Hematopoietic multipotent progenitor cell treated with erythropoietin and hydrocortisone succinate and interleukin-3 and kit ligand, for 8 days (in vitro differentiated cells): ENCODE measurements at places on chromosomes 5 and 9.

- no peak for DNase-seq
Measured at GRCh38 chr5:53037141-53037859, 48.1 kb downstream of the ITGA2 start.

DNA sequence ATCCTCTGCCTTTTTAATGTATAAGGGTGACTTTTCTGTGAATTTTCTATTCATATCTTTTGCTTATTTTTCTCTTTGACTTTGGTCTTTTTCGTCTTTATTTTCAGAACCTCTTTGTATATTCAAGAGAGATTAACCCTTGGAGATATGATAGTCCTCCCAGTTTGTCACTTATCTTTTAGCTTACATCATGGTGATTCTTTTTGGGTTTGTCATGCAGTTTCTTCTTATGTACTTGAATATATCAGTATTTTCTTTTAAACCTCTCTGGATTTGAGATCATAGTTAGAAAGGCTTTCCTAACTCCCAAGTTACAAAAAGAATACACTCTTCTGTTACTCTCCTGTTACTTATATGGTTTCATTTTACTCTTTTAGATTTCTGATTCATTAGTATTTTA, 27.5 kb upstream of the GPR21 start:
- no peak for DNase-seq

GRCh38 chr5:143413958-143414669, 10.6 kb upstream of the NR3C1 start:
- no peak for DNase-seq

- DNase-seq = no peak
Measured at GRCh38 chr9:18457510-18457909, 16.4 kb upstream of the ADAMTSL1 start.

DNA sequence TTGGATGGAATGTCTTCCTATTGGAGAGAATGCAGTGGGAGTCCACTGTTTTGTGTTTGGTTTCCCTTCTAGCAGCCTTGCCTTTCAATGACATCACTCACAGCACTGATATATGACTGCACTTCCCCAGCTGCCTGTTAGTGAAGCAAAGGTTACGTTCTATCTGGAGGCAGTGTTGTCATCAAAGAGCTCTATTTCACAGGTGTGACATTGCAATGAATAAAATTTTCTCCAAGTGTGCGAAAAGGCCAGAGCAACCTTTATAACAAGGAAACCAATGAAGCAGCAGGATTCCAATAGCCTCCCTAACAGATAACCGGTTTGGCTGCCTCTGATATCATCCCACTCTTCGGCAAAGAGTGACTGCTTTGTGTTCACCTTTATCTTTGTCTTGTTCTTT, 523.5 kb upstream of the ZNF608 start:
- no peak for DNase-seq

- no peak for DNase-seq
Measured at GRCh38 chr5:142981886-142982820, 212.0 kb downstream of the ARHGAP26 start.

DNA sequence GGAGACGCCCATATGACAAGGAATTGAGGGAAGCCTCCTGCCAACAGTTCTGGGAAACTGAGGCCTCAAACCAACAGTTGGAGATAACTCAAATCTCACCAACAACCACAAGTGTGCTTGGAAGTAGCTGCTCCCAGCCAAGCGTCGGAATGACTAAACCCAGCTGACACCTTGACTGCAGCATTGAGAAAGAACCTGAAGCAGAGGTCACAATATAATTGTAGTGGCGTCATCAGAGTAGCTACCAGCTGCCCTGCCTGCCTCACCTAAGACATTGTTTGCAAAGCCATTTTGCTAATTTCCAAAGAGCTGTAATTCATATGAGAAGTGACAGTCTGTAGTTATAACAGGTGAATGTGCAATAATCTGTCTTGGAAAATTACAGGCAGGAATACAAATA, 40.8 kb upstream of the ANKRD31 start:
- DNase-seq = no peak

DNA sequence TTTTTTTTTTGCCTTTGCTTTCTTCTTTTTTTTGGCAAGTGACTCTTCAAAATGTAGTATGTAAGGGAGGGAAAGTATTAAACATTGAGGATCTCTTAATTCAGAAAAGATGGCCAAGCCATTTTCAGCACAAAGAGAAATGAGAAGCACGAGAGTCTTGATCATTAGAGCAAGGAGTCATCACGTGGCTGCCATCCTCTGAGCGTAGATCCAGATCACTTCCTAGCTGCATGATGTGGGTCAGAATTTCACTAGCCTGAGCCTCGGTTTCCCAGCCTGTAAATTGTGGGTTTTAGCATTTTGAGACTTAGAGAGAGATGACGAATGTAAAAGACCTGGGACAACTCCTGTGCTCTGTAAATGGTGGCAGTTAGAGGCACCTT, 312.9 kb downstream of the ARHGEF28 start:
- no peak for DNase-seq

DNA sequence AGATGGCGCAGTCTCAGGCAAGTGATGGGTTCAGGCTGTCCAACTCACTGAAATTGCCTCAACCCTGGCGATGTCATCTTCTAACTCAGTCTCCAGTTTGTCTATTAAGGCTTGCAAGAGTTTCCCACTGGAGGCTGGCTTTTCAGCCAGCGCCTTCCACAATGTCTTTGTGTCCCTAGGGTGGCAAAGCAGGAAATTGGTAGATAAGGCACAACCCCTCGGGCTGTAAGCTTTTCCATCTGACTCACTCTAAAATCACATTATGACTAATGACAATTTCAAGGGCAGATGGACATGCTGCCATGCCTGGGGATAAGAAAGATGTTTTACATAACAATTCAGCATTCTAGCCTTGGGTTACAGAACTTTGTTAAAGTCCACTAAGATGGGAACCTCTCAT, 61.9 kb downstream of the MROH2B start:
- no peak for DNase-seq

DNA sequence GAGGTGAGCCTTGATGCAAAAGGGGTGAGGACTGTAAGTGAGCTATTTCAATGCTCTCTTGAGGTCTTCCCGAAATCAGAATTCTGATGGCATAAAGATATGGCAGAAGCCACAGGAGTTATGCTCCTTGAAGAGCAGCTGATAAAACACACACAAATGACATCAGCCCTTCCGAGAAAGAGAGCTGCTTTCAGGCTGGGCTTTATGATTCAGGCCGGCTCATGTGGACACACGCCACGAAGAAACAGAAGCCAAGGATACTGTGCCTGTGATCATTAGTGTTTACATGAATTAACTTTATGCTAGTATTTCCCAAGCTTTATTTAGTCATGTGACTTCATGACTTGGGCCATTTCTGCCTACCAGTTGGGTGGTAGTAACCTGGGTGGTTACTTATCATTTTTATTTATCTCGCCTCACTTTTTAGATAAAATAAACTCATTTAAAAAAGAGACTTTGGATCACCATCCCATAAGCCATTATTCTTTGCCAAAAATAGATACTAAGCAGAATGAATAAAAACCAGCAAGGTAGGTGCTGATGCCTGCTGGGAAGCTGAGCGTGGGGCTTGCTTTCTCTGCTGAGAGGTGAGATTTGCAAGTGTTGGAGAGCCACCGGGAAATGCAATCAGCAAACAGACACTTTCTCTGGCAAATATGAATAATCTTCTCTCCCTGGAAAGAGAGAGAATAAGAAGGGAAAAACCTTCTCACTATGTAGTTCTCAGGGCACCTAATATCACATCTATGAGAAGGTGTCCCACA, 73.0 kb upstream of the SLC25A51 start:
- DNase-seq = peak; percentile 15
